ENCODE measurements at places on chromosomes 1 and 21. TPM values are rescaled to one million over a fixed set of nuclear protein-coding genes. Genes with fewer than 3 reads are reported as not detected.
A peak's percentile ranks its signal among the peaks of the same experiment; 100 is the strongest.

The SASS6 gene
- 13.0 TPM for total RNA-seq

The SPRR1A gene
- not detected for total RNA-seq

GRCh38 chr1:30908696-30909364 lies at the start of gene SDC3:
TSS of gene SDC3 (minus strand) at chr1:30908758. CDS start at chr1:30908586, 172 bp downstream.
- H3K4me3 ChIP-seq, result peak within 1 kb of the TSS; percentile 54
- H3K27ac ChIP-seq, result no peak within 1 kb of the TSS
- H3K4me1 ChIP-seq, result peaks cover 31% of the 10 kb centered on the region
- 0 out of 2 replicates have a peak, but pooled peaks cover 1% of the 10 kb centered on the region for H3K36me3 ChIP-seq
- H3K27me3 ChIP-seq, result no peaks in the 10 kb centered on the region
- DNase-seq, result no peak

The S100A2 gene
- 15.8 TPM for total RNA-seq

GRCh38 chr1:167263819-167264464 lies 43.3 kb downstream of the POU2F1 start:
- H3K36me3 ChIP-seq, result no peaks in the 10 kb centered on the region
- no peak overlapping the region for H3K27ac ChIP-seq
- H3K27me3 ChIP-seq, result no peaks in the 10 kb centered on the region
- no peak overlapping the region for H3K4me3 ChIP-seq

The DNM3 gene
- total RNA-seq, result 1.7 TPM

DNA sequence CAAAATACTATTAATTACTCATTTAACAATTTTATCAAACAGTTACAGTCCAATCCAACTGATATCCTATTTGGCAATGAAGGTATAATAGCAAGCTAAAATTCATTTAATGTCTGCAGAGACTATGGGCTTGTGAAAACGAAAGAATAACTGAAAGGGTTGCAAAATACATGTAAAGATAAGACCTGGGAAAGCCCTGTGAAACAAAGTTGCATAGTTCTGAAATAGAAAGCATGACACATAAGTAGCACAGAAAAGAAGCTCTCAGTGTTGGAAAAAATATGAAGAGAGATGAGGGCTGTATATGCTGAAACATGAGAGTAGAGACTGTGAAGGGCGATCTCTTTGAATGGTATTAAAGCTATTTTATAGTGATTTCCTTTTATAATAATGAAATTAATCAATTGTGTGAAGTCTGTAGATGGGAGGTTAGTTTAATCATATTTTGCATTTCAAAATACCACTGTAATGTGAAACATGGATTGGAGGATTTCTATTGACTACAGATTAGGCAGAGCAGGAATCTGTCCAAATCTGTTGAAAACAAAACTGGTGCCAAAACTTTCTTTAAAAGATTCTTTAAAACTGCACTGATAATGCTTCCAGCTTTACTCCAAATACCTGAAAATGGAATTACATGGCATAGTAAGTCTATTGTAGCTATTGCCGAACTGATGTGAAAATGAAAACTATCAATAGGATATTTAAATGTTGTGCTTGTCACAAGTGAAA lies 1518.9 kb upstream of the B3GALT2 start:
- no peak overlapping the region for H3K4me3 ChIP-seq
- no peaks in the 10 kb centered on the region for H3K4me1 ChIP-seq
- no peak overlapping the region for H3K27ac ChIP-seq
- no peaks in the 10 kb centered on the region for H3K27me3 ChIP-seq
- no peaks in the 10 kb centered on the region for H3K36me3 ChIP-seq
- no peak for DNase-seq

The IPO13 gene
- total RNA-seq, result 25.8 TPM

The G0S2 gene
- not detected for total RNA-seq

GRCh38 chr1:85058786-85059185 lies 10.5 kb upstream of the MCOLN3 start:
- DNase-seq, result no peak
- H3K27me3 ChIP-seq, result peaks cover 6% of the 10 kb centered on the region
- no peaks in the 10 kb centered on the region for H3K36me3 ChIP-seq
- H3K27ac ChIP-seq, result no peak overlapping the region
- no peak overlapping the region for H3K4me3 ChIP-seq

The TAS1R1 gene
- not detected for total RNA-seq

GRCh38 chr1:39104158-39105060 lies 78.3 kb downstream of the NDUFS5 start:
- peaks cover 13% of the 10 kb centered on the region for H3K36me3 ChIP-seq
- peak; percentile 54 for DNase-seq
- peak overlapping the region; percentile 95 for H3K4me3 ChIP-seq

The TENT5C gene
- total RNA-seq, result 0.53 TPM

GRCh38 chr1:246631426-246631825 lies 65.2 kb downstream of the CNST start:
- peak; percentile 69 for DNase-seq
- no peaks in the 10 kb centered on the region for H3K27me3 ChIP-seq
- H3K36me3 ChIP-seq, result peaks cover 7% of the 10 kb centered on the region
- H3K4me1 ChIP-seq, result peaks cover 36% of the 10 kb centered on the region
- peak overlapping the region; percentile 95 for H3K27ac ChIP-seq

GRCh38 chr1:230822092-230822581 lies 46.2 kb downstream of the C1orf198 start:
- peaks cover 17% of the 10 kb centered on the region for H3K4me1 ChIP-seq
- no peaks in the 10 kb centered on the region for H3K27me3 ChIP-seq
- no peak for DNase-seq
- H3K27ac ChIP-seq, result no peak overlapping the region

- no peak overlapping the region for H3K27ac ChIP-seq
- H3K27me3 ChIP-seq, result no peaks in the 10 kb centered on the region
- no peaks in the 10 kb centered on the region for H3K4me1 ChIP-seq
- no peak for DNase-seq
- no peak overlapping the region for H3K4me3 ChIP-seq
Observed at GRCh38 chr21:28136656-28137255, 855.9 kb downstream of the LTN1 start.

- no peak overlapping the region for H3K4me3 ChIP-seq
- peak overlapping the region; percentile 94 for H3K27ac ChIP-seq
- no peak for DNase-seq
- H3K36me3 ChIP-seq, result no peaks in the 10 kb centered on the region
Observed at GRCh38 chr1:28172713-28173150, 3.8 kb downstream of the PTAFR start.

The CAMK2N1 gene
- total RNA-seq, result 33.8 TPM

- H3K36me3 ChIP-seq, result no peaks in the 10 kb centered on the region
- DNase-seq, result no peak
- H3K27ac ChIP-seq, result no peak overlapping the region
- no peak overlapping the region for H3K4me3 ChIP-seq
- H3K27me3 ChIP-seq, result peaks cover 33% of the 10 kb centered on the region
Observed at GRCh38 chr1:22665752-22666151, 12.7 kb downstream of the C1QB start.

GRCh38 chr1:152999818-153000217 lies 1.7 kb upstream of the SPRR3 start:
- no peak overlapping the region for H3K4me3 ChIP-seq
- H3K27ac ChIP-seq, result no peak overlapping the region
- no peak for DNase-seq
- H3K4me1 ChIP-seq, result no peaks in the 10 kb centered on the region

DNA sequence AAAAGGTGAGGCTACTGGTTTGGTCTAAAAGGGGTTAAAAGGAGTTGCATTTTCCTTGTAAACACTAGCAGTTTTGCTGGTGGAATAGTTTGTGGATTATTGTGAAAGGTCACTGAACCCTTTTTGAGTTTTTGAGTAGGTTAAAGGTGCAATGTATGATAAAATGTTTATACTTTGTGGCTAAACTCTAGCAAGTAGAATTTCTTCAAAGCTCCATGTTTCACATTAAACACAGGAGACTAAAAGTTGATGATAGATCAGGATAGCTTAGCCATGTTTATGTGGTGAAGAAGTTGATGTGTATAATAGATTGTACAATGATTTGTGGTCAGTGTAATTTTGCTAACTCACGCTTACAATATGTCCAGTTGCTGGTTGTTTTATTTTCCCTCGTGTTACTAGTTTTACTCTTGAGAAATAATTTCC lies 13.1 kb downstream of the ZNF326 start:
- DNase-seq, result no peak
- peaks cover 64% of the 10 kb centered on the region for H3K36me3 ChIP-seq
- H3K4me3 ChIP-seq, result no peak overlapping the region
- no peaks in the 10 kb centered on the region for H3K4me1 ChIP-seq
- no peaks in the 10 kb centered on the region for H3K27me3 ChIP-seq

The C21orf58 gene
- total RNA-seq, result 20.3 TPM

DNA sequence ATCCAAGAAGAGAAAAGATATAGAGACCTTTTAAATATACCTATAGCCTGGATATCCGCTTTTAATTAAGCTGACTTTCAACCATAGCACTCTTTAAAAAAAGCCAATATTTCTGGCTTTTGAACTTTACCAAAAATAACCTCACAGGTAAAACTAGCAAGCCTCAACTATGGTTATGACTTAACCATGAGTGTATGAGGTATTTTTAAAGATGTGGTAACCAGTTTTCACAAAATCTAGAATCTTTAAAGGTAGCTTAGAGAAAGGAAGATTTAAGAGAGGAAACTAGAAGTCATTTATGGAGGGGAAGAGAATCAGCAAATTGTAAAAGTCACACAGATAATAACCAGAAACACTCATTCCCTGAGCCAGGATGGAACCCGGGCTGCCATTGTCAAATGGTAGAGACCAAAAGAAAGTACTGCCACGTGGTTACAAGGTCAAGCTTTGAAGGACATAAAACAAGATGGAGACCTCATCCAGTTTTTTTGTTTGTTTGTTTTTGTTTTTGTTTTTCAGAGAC lies 288.4 kb upstream of the RGS18 start:
- no peak overlapping the region for H3K4me3 ChIP-seq
- H3K27ac ChIP-seq, result no peak overlapping the region
- DNase-seq, result no peak
- H3K36me3 ChIP-seq, result no peaks in the 10 kb centered on the region

The RUNX3 gene
- 7.3 TPM for total RNA-seq

DNA sequence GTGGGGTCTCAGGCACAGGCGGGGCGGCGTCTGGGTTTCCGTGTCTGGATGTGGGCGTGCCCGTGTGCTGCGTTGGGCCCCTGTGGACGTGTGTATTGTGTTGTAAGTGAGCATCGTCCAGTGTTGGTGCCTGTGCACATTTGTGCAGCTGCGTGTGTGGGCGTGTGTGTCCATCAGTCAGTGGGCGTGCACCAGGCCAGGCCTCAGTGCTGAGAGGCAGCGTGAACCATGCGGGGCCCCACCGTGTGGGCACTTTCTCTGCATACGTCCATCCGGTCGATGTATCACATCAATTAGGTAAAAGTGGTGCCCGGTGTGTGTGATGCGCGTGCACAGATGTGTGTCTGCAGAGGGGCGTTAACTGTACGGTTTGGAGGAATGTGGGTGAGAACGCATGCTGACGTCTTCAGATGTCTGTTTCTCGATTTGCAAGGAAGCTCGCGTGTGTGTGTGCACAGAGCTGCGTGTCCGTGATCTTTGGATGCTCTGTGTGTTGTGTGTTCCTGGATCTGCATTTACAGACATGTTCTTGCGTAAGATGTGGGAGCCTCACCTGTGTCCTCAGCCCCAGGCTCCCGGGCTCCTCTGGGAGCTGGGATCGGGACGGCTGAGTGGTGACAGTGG lies 24.6 kb downstream of the AGRN start:
- no peak overlapping the region for H3K27ac ChIP-seq
- no peaks in the 10 kb centered on the region for H3K27me3 ChIP-seq
- H3K36me3 ChIP-seq, result peaks cover 56% of the 10 kb centered on the region
- H3K4me3 ChIP-seq, result no peak overlapping the region
- H3K4me1 ChIP-seq, result peaks cover 9% of the 10 kb centered on the region

The BLACAT1 gene
- total RNA-seq, result not detected

DNA sequence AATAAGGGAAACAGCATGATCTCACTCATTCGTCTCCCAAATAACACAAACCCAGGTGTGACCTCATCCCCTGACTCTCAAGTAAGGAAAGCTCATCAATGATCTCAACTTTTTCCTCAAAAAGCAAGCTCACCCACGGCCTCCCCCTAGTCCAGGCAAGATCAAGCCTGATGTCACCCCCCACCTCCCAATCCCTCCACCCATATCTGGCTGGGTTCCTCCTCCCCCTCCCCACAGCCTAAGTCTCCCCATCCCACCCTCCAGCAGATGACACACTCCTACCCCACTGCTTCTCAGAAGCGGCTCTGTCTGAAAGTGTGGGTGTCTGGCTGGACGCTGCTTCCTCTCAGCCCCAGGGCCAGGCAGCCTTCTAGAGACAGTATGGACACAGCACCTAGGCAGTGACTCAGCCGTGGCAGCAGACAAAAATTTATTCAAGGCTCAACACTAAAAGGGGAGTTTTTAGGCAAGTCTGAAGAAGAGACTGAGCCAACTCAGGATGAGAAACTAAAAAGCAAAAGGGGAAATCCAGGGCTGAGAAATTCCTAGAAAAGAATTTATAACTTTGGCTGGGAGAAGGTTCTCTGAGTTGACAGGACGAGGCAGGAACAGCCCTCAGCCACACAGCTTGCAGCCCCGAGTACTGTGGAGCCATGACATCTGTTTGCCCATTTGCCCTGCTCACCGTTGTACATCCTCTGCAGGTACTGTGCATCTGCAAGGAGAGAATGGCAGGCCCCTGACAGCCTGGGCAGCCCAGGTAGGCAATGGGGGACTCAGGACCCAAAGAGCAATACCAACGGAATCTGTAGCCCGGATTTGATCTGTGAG lies 81.6 kb upstream of the LRRC8D start:
- H3K27me3 ChIP-seq, result no peaks in the 10 kb centered on the region
- H3K4me3 ChIP-seq, result no peak overlapping the region
- peak; percentile 32 for DNase-seq
- H3K36me3 ChIP-seq, result no peaks in the 10 kb centered on the region
- H3K27ac ChIP-seq, result no peak overlapping the region

The KRTAP11-1 gene
- total RNA-seq, result not detected

The TMEM9 gene
- total RNA-seq, result 110 TPM

The CRP gene
- not detected for total RNA-seq

DNA sequence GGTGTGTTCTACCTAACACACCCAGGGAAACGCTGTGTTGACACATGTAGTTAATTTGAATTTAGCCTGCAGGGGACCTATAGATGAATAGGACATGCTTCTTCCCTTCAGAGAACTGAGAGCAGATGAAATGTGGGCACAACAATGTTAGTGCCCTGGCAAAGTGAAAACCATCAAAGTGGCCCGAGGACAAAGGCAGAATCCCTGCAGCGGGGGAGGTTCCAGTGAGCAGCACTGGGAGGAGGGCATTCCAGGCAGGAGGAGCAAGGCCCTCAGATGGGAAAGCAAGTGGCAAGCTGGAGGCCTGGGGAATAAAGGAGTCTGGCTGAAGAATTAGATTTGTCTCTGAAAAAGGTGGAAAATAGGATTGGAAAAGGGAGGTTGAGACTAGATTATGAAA lies 37.2 kb downstream of the C1orf94 start:
- no peaks in the 10 kb centered on the region for H3K36me3 ChIP-seq
- no peak overlapping the region for H3K4me3 ChIP-seq
- H3K27ac ChIP-seq, result no peak overlapping the region
- no peaks in the 10 kb centered on the region for H3K27me3 ChIP-seq
- DNase-seq, result no peak

DNA sequence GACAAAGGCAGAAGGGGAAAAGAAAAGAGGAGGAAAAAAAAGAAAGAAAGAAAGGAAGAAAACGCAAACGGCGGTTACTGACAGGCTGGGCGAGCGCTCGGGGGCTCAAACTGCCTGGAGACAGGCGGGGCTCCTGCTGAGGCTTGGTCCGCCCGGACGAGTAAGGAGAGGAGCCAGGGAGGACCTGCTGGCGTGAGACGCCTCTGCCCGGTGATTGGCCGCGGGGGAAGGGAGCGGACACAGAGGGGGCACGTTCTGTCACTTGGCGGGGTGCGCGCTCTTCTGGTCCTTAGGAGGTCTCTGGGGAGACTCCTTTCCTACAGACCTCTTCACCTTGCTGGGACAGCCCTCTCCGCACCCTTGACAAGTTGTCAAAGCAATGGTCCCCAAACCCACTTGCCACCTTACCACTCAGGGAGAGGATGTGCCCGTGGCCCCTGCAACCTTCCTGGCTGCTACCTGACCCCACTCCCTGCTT lies 791 bp upstream of the PIK3R3 start:
- H3K27ac ChIP-seq, result peak overlapping the region; percentile 99
- DNase-seq, result no peak
- H3K4me1 ChIP-seq, result peaks cover 26% of the 10 kb centered on the region
- no peaks in the 10 kb centered on the region for H3K36me3 ChIP-seq

Data from SJSA1 (cell line).